Left lobe of liver (tissue), 2 donors: ENCODE measurements at places on chromosomes 16 and 17.

- no peak for DNase-seq
Measured at GRCh38 chr17:79905832-79906231, 66.6 kb upstream of the CBX4 start.

- no peak for DNase-seq
Measured at GRCh38 chr16:65105171-65105570, 16.7 kb downstream of the CDH11 start.

GRCh38 chr17:12530161-12530560 is 135.5 kb upstream of the MYOCD start:
- DNase-seq = no peak

DNA sequence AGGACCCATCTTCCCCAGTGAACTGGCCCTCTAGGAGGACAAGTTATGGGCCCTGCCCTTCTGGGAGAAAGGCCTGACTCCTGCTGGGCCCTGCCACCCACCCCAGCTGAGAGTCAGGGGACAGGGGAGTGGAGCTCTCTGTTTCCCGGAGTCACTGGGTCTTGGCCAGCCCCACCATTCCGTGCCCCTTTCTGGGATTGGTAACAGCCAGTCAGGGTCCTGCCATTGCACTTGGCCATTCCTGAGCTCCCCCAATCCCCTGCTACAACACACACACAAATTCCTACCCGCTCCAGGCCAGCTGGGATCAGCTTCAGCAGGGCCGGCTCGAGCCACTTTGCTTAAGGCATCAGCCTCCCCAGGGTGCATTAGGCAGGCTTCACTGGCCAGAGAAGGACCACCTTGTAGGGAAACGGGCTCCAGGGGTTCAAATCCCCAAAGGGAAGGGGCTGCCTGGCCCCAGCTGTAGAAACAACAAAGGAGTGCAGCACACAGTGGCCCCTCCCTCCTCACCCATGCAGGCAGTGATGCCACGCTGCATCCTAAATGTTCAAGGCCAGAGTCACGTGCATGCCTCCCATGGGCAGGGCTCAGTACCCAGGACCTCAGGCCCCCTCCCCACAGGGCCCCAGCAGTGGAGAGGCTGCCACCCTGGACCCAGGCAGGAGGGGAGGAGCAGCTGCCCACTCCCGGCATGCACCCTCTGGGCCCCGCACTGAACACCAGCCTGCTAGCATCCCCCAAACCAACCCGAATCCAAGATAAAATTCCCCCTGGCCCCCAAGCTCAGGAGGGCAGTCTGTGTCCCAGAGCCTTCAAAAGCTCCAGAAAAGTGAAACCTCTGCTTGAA is 37.7 kb downstream of the C16orf78 start:
- DNase-seq = no peak

DNA sequence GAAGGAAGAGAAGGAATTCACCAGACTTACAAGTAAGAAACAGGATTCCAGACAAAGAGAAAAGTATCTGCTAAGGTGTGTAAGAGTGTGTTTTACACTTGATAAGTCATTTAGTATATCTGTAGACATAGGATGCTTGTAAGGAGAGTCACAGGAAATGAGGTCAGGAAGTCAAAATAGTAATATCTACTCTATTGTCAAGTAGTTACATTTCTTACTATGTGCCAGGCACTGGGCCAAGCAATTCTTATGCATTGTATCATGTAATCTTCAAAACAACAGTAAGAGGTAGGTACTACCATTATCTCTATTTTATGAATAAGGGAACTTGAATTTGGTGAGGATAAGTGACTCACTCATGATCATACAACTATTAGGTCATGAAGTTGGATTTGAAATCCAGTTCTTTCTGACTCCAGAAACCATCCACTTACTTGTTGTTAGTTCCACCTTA is 129.1 kb downstream of the SNX11 start:
- DNase-seq = no peak

DNA sequence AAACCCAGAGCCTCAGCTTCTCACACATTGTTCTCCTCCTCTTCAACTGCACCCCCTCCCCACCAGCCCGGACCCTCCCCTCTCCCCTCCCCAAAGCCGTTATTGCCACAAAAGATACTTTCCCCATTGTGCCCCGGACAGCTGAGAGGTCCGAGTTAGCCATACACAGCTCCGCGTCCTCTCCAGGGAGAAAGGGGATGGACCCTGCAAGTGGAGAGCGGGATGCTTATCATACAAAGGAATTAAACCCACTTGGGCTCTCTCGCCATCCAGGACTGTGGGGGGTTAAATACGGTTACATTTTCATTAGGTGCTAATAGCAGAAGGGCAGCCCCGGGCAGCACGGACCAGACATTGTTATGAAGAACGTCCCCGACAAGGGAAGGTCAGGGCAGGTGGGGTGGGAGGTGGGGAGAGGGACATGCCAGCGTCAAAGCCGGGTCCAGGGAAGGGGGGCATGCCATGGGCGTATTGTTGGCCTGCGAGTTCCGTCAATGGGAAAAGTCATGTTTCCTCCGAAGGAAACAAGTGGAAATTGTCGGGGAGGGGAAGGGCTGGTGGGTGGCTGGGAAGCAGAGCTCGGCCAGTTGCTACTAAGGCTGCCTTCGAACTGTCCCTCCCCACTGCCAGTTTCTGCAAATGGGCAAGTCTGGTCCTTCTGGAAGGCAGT is 99.1 kb downstream of the SOX9 start:
- no peak for DNase-seq

GRCh38 chr17:32869345-32870026 is 7.4 kb downstream of the MYO1D start:
- DNase-seq = no peak

DNA sequence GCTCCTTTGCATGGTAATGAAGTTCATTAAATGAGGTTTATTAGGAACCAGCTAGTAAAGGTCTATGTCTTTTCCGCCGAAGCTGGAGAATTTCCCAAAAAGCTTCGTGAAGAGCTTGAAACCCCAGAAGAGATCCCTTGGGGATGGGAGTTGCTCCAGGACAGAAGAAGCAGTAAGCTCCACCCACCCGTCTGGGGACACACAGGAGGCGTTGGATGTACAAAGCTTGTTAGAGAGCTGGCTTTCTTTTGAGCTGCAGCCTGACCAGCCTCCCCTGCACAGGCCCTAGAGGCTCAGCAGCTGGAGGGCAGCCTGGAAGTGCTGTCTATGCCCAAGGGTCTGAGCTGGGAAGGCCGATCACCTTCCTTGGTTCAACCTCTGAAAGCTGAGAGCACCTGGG is 147.4 kb upstream of the SDK2 start:
- DNase-seq = no peak

DNA sequence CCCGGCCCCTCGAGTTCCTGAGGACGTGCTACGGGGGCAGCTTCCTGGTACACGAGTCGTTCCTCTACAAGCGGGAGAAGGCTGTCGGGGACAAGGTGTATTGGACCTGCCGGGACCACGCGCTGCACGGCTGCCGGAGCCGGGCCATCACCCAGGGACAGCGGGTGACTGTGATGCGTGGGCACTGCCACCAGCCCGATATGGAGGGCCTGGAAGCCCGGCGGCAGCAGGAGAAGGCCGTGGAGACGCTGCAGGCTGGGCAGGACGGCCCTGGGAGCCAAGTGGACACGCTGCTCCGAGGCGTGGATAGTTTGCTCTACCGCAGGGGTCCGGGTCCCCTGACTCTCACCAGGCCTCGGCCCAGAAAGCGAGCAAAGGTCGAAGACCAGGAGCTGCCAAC is 21.4 kb downstream of the FLYWCH1 start:
- no peak for DNase-seq

DNA sequence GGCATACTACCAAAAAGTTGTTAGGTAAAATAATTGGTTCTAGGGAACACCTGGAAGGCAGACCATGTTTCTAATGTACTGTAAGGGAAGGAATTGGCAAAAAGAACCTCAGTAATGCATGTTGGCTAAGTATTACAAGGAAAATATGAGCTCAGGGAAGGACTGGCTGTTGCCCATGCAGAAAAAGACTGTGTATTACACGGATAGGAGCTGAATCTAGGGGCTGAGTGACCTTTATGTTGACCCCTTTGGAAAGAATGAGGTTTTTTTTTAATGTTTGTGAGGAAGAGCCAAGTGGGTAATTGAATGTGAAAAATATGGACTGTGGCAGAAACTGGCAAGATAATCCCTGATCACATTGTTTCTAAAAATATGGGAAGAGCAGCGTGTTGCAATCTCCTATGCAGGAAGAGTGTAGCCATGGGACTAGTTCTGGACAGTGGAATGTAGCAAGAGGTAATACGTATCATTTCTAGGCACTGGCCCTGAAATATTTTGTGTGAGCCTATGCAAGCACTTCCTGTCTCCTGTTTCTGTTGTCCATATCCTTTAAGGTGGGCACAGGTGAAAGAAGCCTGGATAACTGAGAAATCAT is 95.1 kb upstream of the CNTNAP4 start:
- DNase-seq = no peak

GRCh38 chr17:8740486-8740885 is 4.2 kb downstream of the CCDC42 start:
- no peak for DNase-seq

DNA sequence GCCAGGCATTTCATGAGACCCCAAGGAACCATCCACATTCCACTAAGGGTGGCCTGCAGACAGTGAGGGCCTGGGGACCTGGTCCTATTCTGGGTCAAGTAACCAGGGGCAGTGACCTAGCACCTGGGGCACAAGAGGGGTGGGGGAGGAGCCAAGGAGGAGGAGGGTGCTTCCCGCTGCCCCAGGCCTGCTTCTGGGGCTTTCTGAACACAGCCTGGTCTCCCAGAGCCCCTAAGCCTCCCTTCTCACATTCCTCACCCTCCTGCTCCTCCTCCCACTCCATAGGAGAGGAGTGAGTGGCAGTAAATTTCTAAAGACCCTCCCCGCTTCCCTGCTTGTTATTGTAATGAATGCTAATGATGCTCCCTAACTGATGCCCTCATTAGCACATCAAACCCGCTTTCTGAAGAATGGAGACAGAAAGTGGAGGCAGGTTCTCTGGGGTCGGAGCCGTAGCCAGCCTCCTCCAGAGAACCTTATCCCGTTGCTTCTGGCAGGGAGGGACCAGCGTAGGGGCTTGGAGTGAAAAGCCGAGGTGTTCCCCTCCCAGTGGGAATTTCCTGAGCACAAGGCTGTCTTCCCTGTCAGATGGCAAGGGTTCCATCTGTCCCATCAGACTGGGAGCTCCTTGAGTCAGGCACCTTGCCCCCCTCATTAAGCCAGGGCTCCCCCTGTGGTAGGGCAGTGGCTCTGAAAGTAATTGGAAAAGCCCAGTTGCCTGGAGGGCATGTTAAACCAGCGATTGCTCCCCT is 3.7 kb upstream of the SRCIN1 start:
- DNase-seq = no peak

DNA sequence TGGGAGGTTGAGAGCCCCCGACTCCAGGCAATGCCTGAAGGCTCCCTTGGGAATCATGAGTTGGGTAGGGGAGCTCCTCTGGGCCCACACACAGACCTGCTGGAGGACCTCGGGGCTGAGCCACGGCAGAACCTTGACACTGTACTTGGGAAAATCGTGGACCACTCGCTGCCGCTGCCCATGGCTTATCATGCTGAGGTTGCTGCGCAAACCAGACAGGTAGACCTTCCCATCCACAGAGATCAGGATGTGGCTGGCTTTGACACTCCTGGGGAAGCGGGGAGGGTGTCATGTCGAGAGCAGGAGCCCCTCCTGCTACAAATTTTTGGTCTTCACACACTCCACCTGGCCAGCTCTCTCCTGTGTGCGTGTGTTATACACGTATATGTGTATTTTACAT is 7.2 kb upstream of the LIMD2 start:
- DNase-seq = no peak

GRCh38 chr17:78252111-78252634 is 20.7 kb downstream of the TMEM235 start:
- no peak for DNase-seq

- no peak for DNase-seq
Measured at GRCh38 chr17:300881-301280, 51.7 kb downstream of the RPH3AL start.

DNA sequence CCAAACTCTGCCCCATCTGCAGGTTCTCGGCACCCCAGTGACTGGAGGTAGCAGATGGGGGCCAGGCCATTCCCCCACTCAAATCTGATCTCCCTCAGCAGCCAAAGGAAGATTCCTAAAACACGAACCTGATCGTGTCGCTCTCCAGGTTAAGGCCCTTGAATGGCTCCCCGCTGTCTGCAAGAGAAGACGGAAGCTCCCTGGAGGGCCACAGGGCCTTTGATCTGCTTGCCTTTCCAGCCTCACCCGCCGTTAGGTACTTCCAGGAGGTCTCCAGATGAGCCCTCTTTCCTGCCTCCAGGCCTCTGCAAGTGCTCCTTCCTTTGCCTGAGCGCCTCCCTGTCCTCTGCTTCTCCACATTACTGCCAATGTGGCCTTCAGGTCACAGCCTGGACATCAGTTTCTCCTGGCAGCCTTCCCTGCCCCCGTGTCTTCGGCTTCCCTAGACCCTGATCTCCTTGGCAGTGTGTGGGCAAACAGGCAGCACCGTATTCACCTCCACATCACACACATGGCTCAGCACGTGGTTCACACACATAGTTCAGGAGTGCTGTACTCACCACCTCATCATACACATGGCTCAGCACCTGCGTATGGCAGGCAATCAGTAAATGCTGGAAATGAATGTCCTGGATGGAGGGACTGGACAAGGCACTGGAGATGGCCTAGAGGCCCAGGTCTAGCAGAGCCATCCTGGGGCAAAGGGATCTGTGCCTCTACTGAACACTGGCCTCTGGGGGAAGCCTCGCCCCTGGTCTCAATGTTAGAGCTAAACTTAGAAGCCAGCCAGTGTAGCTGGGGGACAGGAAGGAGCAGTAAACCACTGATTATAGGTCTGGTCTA is 26.4 kb upstream of the MRPS23 start:
- DNase-seq = no peak

GRCh38 chr17:32307658-32308057 is 34.3 kb downstream of the C17orf75 start:
- no peak for DNase-seq

DNA sequence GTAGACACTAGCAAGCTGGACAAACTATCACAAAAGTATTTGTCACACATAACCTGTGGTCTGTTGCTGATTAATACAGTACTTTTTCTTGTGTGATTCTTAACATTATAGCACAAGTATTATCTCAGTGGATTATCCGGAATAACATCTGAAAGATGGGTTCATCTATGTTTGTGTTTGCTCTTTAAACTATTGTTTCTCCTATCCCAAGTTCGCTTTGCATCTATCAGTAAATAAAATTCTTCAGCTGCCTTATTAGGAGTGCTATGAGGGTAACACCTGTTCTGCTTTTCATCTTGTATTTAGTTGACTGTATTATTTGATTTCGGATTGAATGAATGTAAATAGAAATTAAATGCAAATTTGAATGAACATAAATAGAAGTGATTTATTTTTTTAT is 14.5 kb downstream of the RNFT1 start:
- DNase-seq = no peak

GRCh38 chr17:29588562-29589411 is 661 bp downstream of the GIT1 start:
- DNase-seq = peak; percentile 60

DNA sequence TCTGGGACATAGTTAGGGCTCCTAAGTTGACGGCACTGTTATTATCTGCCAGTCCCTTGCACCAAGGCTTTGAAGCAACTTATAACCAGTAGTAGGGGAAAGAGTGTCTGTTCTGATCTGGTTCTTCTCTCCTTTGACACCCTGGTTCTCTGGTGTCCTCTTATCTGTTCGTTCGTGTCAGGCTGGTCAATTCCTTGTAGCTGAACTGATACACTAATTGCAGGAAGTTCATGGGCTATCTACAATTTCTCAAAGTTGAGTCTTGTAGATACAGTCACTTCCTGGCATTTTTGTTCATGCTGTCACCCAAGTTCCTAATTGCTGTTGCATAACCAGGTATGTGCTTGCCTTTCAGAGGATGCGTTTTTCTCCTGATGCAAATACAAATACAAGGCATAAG is 17.3 kb upstream of the MYO1D start:
- DNase-seq = no peak

GRCh38 chr17:18246109-18246725 is 12.3 kb downstream of the FLII start:
- DNase-seq = no peak

- peak; percentile 66 for DNase-seq
Measured at GRCh38 chr16:87555647-87556046, 46.7 kb upstream of the JPH3 start.
